ENCODE measurements at places on chromosomes 11 and 22.

GRCh38 chr22:25062386-25063085 is 110.0 kb downstream of the KIAA1671 start:
- no peaks in the 10 kb centered on the region for H3K27me3 ChIP-seq
- peaks cover 77% of the 10 kb centered on the region for H3K4me1 ChIP-seq
- H3K4me3 ChIP-seq, result peak overlapping the region; percentile 56
- no peaks in the 10 kb centered on the region for H3K36me3 ChIP-seq

DNA sequence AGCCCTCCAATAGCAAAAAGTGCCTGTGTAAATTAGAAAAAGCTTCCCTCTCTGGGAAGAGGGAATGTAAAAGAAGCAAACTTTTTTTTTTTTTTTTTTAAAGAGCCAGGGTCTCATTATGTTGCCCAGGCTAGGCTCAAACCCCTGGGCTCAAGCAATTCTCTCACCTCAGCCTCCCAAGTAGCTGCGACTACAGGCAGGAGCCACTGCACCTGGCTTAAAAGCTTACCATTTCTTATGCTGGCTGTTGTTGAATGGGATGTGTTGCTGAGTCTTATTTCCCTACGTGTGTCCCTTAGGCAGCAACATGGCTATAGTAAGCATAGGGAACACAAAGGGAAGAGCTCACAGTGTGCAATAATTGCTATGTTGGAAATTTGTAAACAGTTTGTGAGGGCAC is 225.5 kb upstream of the CCDC90B start:
- no peaks in the 10 kb centered on the region for H3K36me3 ChIP-seq
- no peaks in the 10 kb centered on the region for H3K27me3 ChIP-seq
- no peak for DNase-seq
- no peak overlapping the region for H3K27ac ChIP-seq

DNA sequence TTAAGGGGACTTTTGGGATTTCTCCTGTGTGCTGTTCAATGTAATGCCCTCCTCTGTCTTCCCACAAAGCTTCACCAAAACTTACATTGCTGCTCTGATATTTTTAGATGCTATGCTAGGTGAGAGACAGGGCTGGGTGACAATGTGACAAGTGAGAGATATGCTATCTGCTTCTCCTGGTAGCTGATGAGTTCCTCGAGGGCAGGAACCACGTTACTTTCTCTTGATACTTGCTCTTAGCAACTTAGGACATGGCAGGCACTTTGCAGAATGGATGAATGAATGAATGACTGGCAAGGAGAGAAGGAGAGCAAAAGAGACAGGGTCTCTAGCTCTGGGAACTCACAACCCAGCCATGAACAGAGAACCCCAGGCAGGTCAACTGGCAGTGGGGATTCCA is 115.4 kb downstream of the C11orf58 start:
- no peaks in the 10 kb centered on the region for H3K36me3 ChIP-seq
- no peak overlapping the region for H3K4me3 ChIP-seq
- no peak for DNase-seq

DNA sequence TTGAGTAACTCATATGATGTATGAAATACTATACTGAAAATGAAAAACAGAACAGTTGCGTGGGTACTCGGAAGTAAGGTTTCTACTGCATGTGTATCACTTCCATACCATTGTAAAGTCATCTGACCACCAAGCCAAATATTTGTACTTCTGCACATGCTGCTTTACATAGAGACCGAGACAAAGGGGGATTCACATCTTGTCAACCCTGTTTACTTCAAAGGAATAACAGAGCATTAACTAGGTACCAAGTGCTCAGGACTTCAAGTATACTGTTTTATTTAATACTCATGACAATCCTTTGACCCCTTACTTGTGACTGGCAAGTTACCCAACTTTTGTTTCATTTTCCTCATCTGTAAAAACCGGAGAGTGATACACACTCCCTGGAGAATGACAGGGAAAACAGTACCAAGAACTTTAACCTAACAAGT is 9.9 kb downstream of the MAPK1 start:
- peaks cover 83% of the 10 kb centered on the region for H3K4me1 ChIP-seq
- no peak overlapping the region for H3K27ac ChIP-seq
- no peak overlapping the region for H3K4me3 ChIP-seq
- H3K36me3 ChIP-seq, result peaks cover 17% of the 10 kb centered on the region

GRCh38 chr22:30127749-30128166 is 47.5 kb downstream of the HORMAD2 start:
- H3K4me3 ChIP-seq, result no peak overlapping the region
- DNase-seq, result no peak
- H3K36me3 ChIP-seq, result no peaks in the 10 kb centered on the region
- no peak overlapping the region for H3K27ac ChIP-seq

- no peak for DNase-seq
- H3K36me3 ChIP-seq, result no peaks in the 10 kb centered on the region
- no peak overlapping the region for H3K27ac ChIP-seq
- H3K4me3 ChIP-seq, result no peak overlapping the region
- no peaks in the 10 kb centered on the region for H3K27me3 ChIP-seq
Observed at GRCh38 chr22:22789233-22789921, 98.2 kb upstream of the IGLL5 start.

- no peaks in the 10 kb centered on the region for H3K36me3 ChIP-seq
- peaks cover 18% of the 10 kb centered on the region for H3K27me3 ChIP-seq
- no peak overlapping the region for H3K4me3 ChIP-seq
- DNase-seq, result no peak
- H3K27ac ChIP-seq, result no peak overlapping the region
- H3K4me1 ChIP-seq, result no peaks in the 10 kb centered on the region
Observed at GRCh38 chr11:134538742-134539141, 126.7 kb upstream of the B3GAT1 start.

DNA sequence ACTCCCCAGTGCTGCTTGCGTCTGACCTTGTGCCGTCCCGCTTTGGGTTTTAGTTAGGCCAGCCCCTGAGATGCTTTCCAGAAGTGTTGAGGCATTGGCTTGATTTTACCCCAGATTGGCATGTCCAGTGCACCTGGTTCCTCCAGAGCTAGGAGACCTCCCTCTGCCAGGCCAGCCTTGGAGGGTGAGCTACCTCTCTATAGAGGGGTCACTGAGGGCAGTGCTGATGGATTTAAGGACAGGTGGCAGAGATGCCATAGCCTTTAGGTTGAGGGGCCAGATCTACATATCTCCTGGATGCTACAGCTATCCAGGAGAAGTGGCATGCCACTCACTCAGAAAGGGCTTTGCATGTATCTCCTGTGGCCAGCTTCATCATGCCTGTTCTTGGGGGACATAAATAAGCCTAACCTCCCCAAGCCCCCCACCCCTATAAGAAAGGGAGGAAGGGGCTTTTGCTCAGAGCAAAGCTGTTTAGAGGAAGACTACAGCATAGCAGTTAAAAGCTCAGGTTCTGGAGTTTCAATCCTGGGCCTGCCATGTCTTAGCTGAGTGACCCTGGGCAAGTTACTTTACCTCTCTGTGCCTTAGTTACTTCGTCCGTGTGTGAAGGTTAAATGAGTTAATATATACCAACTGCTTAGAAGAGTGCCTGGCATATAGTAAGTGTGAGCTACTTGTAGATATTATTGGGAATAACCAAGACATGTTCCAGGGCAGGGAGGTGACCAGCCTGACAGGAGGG is 6.4 kb downstream of the UBE2L3 start:
- H3K4me3 ChIP-seq, result no peak overlapping the region
- H3K27ac ChIP-seq, result peak overlapping the region; percentile 48
- H3K27me3 ChIP-seq, result no peaks in the 10 kb centered on the region
- peaks cover 75% of the 10 kb centered on the region for H3K4me1 ChIP-seq
- no peak for DNase-seq

DNA sequence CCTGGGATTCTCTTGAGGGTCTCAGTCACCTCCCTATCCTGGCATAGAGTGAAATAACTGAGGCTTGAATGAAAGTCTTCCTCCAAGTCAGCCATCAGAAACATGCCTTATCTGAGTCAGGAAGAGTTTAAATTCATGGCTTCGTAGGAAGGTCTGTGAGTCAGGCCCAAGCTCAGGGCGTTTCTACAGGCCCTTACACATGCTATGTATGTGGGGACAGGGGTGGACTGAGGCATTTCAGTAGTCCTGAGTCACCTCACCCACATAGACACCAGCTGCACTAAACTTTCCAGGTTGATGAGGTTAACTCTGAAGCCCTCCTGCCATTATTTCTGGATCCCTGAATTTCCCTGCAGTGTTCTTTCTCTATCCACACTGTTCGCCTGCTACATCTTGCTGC is 134.6 kb upstream of the RCN1 start:
- no peaks in the 10 kb centered on the region for H3K36me3 ChIP-seq
- peak; percentile 40 for DNase-seq
- H3K4me3 ChIP-seq, result no peak overlapping the region
- no peaks in the 10 kb centered on the region for H3K4me1 ChIP-seq

DNA sequence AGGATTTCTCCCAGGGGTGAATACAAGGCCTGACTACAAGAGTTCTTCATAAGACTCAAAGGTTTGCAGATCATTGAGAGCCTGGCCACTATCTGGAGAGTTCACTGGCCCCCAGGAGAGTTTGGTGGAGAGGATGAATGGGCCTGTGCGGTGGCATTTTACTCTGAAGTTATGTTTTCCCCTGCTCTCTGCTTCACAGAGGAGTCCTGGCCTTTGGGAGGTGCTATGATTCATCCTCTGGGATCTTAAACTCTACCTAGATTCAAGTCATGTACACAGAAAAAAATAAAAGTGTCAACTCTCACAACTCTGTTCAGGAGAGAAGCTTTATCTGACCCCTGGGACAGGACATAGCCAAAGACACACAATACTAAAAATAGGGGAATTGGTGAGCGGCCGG is 159.1 kb upstream of the CARD18 start:
- H3K4me1 ChIP-seq, result peaks cover 17% of the 10 kb centered on the region
- no peak for DNase-seq
- H3K36me3 ChIP-seq, result no peaks in the 10 kb centered on the region
- peak overlapping the region; percentile 59 for H3K27ac ChIP-seq
- peaks cover 10% of the 10 kb centered on the region for H3K27me3 ChIP-seq

- H3K4me3 ChIP-seq, result no peak overlapping the region
- H3K27ac ChIP-seq, result no peak overlapping the region
- H3K27me3 ChIP-seq, result no peaks in the 10 kb centered on the region
- no peak for DNase-seq
Observed at GRCh38 chr22:29855611-29856181, 17.6 kb upstream of the ASCC2 start.

DNA sequence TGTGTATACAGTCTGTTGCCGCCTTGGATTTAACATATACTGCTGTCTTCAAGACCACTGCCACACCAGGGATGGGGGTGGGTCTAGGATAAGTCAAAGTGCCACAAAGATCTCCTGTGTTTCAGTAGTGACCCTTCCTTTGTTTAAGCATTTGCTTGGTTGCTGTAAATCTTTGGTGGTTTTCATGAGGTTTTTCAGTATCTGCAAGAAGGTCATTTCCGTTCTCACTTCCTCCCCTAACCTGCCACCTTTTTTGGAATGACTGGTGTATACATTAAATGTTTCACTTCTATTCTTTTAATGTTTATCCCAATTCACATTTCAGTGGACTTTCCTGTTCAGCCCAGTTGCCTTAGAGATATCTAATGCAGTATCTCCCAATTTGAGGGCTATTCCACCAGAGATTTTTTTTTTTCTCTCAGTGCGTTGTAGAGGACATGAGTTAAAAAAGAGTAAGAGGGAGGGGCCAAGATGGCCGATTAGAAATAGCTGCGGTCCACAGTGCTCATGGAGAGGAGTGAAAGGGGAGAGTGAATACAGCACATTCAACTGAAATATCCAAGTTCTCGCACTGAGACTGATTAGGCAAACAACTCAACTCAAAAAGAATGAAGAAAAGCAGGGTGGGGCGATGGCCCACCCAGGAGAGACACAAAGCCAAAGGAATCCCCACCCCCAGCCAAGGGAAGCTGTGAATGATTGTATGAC is 43.2 kb downstream of the USP47 start:
- no peak overlapping the region for H3K4me3 ChIP-seq
- peak overlapping the region; percentile 49 for H3K27ac ChIP-seq
- no peaks in the 10 kb centered on the region for H3K27me3 ChIP-seq
- peaks cover 49% of the 10 kb centered on the region for H3K4me1 ChIP-seq

DNA sequence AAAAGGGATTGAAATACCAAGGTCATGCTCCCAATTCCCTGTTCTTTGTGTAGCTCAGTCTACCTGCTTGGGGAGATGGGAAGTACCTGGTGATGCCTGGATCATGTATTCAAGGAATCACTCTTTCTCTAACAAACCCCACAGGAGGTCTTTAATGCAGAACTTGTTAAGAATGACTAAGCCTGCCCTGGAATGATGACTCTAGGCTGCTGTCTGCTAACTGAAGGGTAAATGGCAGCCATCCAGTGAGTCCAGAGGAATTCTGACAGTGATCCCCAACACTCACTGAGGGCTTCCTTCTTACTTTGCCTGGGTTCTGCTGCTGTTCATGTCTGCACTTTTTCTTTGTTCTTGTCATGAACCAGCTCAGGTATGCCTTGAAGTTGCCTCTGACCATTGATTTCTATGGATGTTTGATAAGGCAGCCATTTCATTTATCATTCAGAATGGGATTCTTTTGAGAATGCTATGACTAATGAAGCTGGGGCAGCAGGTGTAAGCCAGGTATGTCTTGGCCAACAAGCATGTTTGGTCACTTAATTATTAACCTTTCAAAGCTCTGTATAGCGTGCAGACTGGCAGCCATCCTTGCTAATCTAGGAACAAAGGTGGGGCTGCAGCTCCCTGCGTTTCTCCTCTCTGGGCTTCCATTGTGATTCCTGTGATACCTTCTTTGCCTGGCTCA is 11.4 kb downstream of the PRSS23 start:
- DNase-seq, result no peak
- no peak overlapping the region for H3K4me3 ChIP-seq
- H3K27ac ChIP-seq, result no peak overlapping the region

GRCh38 chr11:66083767-66084166 is 13.7 kb downstream of the PACS1 start:
- no peaks in the 10 kb centered on the region for H3K27me3 ChIP-seq
- no peak for DNase-seq
- H3K4me1 ChIP-seq, result peaks cover 86% of the 10 kb centered on the region
- H3K27ac ChIP-seq, result peak overlapping the region; percentile 81
- no peak overlapping the region for H3K4me3 ChIP-seq

GRCh38 chr11:97979741-97980140 is 1041.0 kb upstream of the CNTN5 start:
- H3K27ac ChIP-seq, result no peak overlapping the region
- DNase-seq, result no peak
- no peak overlapping the region for H3K4me3 ChIP-seq
- no peaks in the 10 kb centered on the region for H3K4me1 ChIP-seq

DNA sequence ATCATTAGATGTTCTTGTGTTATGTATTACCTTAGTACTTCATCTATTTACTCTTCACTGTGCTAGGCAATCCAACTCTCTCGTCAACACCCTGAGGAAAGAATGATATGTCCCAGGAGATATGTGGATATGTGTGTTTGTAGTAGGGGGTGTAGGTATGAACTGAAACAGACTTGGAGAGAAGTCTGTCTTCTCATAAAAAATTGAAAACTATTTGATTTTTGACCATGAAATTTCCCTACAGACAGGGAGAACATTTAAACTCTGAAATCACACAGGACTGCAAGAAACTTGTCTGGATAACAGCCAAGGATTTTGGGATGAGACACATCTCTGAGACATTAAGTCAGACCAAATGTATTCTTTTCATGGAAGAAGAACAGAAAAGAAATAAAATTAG is 967.0 kb upstream of the FAT3 start:
- H3K36me3 ChIP-seq, result no peaks in the 10 kb centered on the region
- H3K27me3 ChIP-seq, result no peaks in the 10 kb centered on the region
- H3K27ac ChIP-seq, result no peak overlapping the region
- H3K4me1 ChIP-seq, result no peaks in the 10 kb centered on the region
- no peak overlapping the region for H3K4me3 ChIP-seq
- no peak for DNase-seq
